ENCODE measurements at places on chromosomes 2 and 18. TPM values are rescaled to one million over a fixed set of nuclear protein-coding genes. Genes with fewer than 3 reads are reported as not detected.

The PLGLB2 gene
- 0.16 TPM for total RNA-seq

The LRRC30 gene
- not detected for total RNA-seq

The GTF2A1L gene
- total RNA-seq = not detected

The RASGRP3 gene
- 1.2 TPM for total RNA-seq

The MLPH gene
- 253 TPM for total RNA-seq

The THSD7B gene
- total RNA-seq = not detected

The RETSAT gene
- 55.9 TPM for total RNA-seq

The TRIB2 gene
- 0.31 TPM for total RNA-seq

The REG1B gene
- total RNA-seq = not detected

The HOXD12 gene
- total RNA-seq = not detected

The SLC5A7 gene
- not detected for total RNA-seq

The PPM1G gene
- 187 TPM for total RNA-seq

The LHCGR gene
- total RNA-seq = not detected

The CTAGE1 gene
- not detected for total RNA-seq

The GFPT1 gene
- 26.2 TPM for total RNA-seq

The UGT1A3 gene
- total RNA-seq = 0.13 TPM

The KANSL3 gene
- total RNA-seq = 32.2 TPM

The TCF23 gene
- total RNA-seq = not detected

The WDR35 gene
- 13.8 TPM for total RNA-seq

Measured in A549 treated with RU486 at 1 μM for 4 hours (cell line).